ENCODE measurements at places on chromosomes 2 and 18.

DNA sequence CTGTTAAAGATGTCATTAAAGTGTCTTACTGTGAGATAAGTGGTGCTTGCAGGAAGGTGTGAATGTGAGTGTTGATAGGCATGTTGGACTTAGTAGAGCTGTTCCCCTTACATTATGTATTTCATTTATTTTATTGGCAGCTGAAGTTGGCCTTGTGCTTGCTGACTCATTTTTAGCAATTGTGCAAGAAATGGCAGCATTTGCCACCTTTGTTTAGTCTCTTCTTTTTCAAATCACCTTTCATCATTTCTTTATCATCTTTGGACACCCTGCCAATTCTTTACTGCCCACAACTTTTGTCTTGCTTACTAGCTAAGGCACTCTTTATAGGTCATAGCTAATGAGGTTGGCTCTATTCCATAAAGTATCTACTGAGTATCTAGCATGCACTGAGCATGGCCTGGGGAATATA is 130.3 kb upstream of the LYPD6 start:
- H3K4me1 ChIP-seq: no peaks in the 10 kb centered on the region
- H3K27me3 ChIP-seq: no peaks in the 10 kb centered on the region
- H3K27ac ChIP-seq: no peak overlapping the region
- H3K4me3 ChIP-seq: no peak overlapping the region
- no peaks in the 10 kb centered on the region for H3K36me3 ChIP-seq

DNA sequence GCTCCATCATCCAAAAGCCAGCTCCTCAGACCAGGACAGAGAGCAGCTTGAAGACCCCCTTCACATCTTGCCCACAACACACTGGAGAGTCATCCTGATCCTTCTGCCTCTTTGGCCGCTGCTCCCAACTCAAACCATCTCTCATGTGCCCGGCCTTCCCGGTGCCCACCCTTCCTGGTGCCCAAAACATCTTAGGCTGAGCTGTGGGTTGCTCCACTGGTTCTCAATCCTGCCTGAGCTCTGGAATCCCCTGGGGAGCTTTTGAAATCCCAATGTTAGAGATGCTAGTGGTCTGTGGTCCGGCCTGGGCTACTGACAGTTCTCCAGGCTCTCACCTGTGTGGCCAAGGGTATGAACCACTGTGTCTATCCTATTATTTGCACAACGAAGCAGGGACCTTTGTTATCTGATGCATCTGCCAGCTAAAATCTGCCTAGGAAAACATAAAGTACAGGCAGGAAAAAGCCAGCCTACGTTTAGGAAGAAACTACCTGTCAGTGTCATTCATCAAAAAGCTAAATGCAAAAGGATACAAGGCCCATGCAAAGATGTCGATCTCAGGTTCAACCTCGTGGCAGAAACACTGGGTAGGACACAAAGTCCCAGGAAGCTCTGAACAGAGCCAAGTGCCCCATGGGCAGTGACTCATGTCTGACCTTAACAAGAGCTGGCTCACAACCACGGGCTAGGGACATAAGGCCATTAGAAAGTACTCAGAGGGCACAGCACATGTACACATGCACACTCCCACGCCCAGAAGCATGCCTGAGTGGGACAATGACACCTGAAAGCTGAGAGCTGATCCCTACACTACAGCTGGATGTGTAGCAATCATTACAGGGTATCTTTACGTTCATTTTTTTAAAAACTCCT is 30.8 kb downstream of the TBC1D8 start:
- H3K27ac ChIP-seq: peak overlapping the region; percentile 65
- H3K36me3 ChIP-seq: no peaks in the 10 kb centered on the region
- DNase-seq: peak; percentile 65

DNA sequence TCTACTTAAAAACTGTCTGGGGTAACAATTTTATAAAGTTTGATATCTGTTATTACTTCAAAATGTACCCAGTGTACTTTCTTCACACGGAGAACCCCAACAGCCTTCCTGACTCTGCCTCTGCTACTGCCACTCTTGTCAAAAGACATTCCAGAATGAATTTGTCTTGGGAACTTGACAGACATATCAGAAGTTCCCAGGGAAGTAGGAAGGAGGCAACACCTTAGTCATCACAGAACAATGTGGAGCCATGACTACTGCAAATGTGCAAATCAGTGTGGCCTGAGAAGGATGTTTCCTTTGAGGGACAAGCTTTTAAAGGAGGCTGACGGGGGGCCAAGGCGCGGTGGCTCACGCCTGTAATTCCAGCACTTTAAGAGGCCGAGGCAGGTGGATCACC is 133.8 kb upstream of the RNF152 start:
- H3K36me3 ChIP-seq: no peaks in the 10 kb centered on the region
- no peaks in the 10 kb centered on the region for H3K4me1 ChIP-seq
- no peak overlapping the region for H3K27ac ChIP-seq
- no peak for DNase-seq
- H3K27me3 ChIP-seq: no peaks in the 10 kb centered on the region

DNA sequence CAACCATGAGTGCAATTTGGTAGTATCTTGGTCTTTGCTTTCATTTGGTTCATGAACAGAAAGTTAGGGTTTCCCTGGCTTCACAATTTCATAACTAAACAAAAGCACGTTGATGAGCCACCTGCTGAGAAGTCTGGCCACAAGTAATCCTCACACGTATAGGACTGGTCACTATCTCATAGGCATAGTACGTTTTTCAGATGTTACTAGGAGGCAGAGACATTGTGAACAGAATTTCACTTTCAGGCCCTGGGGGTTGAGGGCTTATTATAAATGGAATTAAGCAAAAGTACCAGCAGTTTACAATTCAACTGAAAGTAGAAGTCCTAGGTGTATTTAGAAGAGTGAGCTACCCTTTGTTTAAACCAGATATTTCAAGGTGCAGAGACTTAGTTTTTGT is 277.1 kb downstream of the ALPK2 start:
- no peak for DNase-seq
- H3K27me3 ChIP-seq: no peaks in the 10 kb centered on the region
- H3K4me3 ChIP-seq: no peak overlapping the region
- no peak overlapping the region for H3K27ac ChIP-seq
- H3K36me3 ChIP-seq: peaks cover 62% of the 10 kb centered on the region

DNA sequence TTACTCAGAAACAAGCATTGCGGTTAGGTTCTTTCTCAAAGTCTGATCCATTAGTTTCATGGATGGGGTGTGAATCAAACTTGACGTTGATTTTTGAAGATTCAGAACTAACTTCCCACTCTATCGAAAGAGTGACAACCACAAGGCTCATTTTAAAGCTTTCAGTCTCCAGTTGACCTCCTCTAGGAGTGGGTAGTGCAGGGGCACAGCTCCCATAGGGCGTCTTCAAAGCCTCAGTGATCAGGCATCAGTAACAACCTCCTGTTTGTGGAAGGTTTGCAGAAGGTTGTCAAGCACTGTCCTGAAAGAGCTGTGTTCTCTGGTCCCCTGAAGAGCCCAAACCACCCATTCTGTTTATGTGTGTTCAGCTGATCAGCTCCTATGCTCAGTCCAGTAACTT is 10.2 kb downstream of the MTCL1 start:
- no peak overlapping the region for H3K4me3 ChIP-seq
- no peak for DNase-seq
- H3K27me3 ChIP-seq: no peaks in the 10 kb centered on the region
- H3K27ac ChIP-seq: no peak overlapping the region
- H3K4me1 ChIP-seq: no peaks in the 10 kb centered on the region

DNA sequence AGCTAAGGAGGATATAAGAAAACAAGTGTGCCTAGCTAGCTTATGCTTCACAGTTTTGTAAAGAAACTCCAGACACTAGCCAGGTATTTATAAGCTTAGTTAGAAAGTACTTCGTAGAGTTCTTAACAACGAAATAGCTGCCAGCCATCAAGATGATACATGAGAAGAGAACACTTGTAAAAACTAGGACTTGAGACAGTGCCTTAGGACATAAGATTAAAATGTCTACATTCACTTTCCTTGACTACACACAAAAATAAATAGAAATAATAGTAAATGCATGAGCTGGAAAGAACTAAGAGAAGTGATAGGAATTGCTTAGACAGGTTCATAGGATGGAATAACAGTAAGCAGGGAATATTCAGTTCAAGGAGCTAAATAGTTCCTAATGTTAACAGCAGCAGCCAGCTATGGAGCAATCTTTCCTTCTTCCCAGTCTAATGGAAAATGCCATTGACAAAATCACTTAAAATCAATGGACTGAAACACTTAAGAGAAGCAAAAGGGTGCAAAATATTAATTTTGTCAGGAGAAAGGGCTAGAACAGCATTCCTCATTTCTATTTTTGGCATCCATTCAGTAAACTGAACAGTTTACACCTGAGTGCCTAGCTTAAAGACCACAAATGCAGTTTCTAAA is 186.6 kb downstream of the PDE11A start:
- DNase-seq: no peak
- no peaks in the 10 kb centered on the region for H3K27me3 ChIP-seq
- no peak overlapping the region for H3K4me3 ChIP-seq
- H3K27ac ChIP-seq: no peak overlapping the region
- no peaks in the 10 kb centered on the region for H3K4me1 ChIP-seq
- H3K36me3 ChIP-seq: no peaks in the 10 kb centered on the region

DNA sequence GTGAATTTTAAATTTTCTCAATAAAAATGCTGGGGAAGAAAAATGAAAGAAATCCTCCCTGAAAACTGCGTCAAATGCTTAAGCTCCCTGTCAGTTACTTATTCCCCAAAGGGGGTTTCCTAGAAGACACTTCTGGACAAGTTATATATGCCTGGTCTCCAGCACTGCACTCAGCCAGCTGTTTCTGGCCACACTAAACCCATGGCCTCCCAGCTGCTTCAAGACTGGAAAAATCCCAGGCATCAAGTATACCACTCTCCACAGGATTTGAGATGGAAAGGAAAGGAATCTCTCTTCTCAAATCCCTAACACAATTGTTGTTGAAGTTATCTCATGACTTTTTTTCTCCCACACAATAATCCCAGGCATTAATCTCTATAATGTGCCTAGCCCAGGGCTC is 245.7 kb downstream of the NBAS start:
- H3K4me1 ChIP-seq: no peaks in the 10 kb centered on the region
- no peak overlapping the region for H3K4me3 ChIP-seq
- no peaks in the 10 kb centered on the region for H3K36me3 ChIP-seq
- DNase-seq: no peak

GRCh38 chr2:157837851-157838441 is 38.2 kb downstream of the ACVR1 start:
- H3K36me3 ChIP-seq: no peaks in the 10 kb centered on the region
- H3K4me3 ChIP-seq: peak overlapping the region; percentile 3
- no peaks in the 10 kb centered on the region for H3K27me3 ChIP-seq
- peak; percentile 41 for DNase-seq

DNA sequence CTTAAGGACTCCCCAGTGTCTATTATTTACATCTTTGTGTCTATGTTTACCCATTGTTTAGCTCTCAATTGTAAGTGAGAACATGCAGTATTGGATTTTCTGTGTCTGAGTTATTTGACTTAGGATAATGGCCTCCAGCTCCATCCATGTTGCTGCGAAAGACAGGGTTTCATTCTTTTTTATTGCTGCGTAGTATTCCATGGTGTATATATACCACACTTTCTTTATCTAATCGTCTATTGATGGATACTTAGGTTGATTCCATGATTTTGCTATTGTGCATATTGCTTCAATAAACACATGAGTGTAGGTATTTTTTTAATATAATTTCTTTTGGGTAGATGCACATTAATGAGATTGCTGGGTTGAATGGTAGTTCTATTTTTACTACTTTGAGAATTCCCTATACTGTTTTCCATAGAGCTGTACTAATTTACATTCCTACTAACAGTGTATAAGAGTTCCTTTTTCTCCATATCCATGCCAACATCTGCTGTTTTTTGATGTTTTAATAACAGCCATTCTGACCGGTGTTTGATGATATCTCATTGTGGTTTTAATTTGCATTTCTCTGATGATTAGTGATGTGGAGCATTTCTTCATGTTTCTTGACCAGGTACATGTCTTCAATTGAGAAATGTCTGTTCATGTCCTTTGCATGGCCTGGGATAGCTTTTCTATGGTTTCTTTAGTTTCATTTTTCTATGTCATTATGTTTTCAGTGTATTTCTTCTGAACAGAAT is 21.8 kb downstream of the MTCL1 start:
- H3K27me3 ChIP-seq: no peaks in the 10 kb centered on the region
- no peaks in the 10 kb centered on the region for H3K36me3 ChIP-seq
- no peaks in the 10 kb centered on the region for H3K4me1 ChIP-seq
- H3K27ac ChIP-seq: no peak overlapping the region
- no peak overlapping the region for H3K4me3 ChIP-seq
- DNase-seq: no peak

DNA sequence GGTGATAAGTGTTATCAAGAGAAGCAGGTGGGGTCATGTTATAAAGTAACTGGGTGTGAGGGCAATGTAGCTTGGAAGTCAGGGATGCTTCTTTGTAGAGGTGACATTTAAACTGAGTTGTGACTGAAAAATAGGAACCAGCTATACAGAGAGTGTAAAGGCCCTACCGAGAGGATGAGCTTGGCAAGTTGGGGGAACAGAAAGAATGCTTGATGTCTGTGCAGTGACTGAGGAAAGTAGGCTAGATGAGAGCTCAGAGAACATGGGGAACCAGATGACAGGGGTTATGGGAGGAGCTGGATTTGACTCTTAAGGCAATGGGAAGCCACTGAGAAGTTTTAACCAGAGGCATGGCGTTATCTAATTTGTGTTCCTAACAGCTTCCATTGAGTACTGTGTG is 115.3 kb downstream of the DOCK10 start:
- H3K27me3 ChIP-seq: no peaks in the 10 kb centered on the region
- no peak overlapping the region for H3K27ac ChIP-seq
- H3K4me3 ChIP-seq: no peak overlapping the region
- H3K36me3 ChIP-seq: no peaks in the 10 kb centered on the region
- H3K4me1 ChIP-seq: no peaks in the 10 kb centered on the region

GRCh38 chr2:12428786-12429185 is 287.9 kb upstream of the TRIB2 start:
- no peak overlapping the region for H3K4me3 ChIP-seq
- no peaks in the 10 kb centered on the region for H3K27me3 ChIP-seq
- H3K36me3 ChIP-seq: no peaks in the 10 kb centered on the region
- DNase-seq: no peak
- H3K27ac ChIP-seq: no peak overlapping the region

DNA sequence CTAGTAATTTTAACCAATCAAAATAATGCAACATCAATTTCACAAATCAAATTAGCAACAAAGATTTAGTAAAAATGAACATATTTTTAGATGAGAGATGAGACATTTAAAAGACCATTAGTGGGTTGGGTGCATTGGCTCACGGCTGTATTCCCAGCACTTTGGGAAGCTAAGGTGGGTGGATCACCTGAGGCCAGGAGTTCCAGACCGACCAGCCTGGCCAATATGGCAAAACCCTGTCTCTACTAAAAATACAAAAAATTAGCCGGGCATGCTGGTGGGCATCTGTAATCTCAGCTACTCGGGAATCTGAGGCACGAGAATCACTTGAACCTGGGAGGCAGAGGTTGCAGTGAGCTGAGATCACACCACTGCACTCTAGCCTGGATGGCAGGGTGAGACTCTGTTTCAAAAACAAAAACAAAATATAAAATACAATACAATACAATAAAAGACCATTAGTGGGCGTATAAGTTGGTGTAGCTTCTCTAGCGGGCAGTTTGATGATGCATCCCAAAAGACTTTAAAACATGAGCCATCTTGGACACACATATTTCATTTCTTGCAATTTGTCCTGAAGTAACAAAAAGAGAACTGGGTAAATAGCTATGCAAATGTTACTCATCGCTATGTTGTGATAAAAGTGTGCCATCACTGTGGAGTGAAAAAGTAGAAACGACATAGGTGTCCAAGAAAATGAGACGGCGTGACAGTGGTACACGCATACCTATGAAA is 101.8 kb downstream of the COL6A3 start:
- no peaks in the 10 kb centered on the region for H3K36me3 ChIP-seq
- H3K27me3 ChIP-seq: no peaks in the 10 kb centered on the region
- peaks cover 1% of the 10 kb centered on the region for H3K4me1 ChIP-seq

- no peaks in the 10 kb centered on the region for H3K27me3 ChIP-seq
- H3K36me3 ChIP-seq: no peaks in the 10 kb centered on the region
Measured at GRCh38 chr2:9220201-9220600, 13.6 kb downstream of the ASAP2 start.

GRCh38 chr2:145190031-145190703 is 670.2 kb upstream of the ZEB2 start:
- no peaks in the 10 kb centered on the region for H3K4me1 ChIP-seq
- no peak for DNase-seq
- H3K4me3 ChIP-seq: no peak overlapping the region

Data from kidney (tissue), 22 donors.